ENCODE measurements at places on chromosomes 7 and 10.
A peak's percentile ranks its signal among the peaks of the same experiment; 100 is the strongest.

DNA sequence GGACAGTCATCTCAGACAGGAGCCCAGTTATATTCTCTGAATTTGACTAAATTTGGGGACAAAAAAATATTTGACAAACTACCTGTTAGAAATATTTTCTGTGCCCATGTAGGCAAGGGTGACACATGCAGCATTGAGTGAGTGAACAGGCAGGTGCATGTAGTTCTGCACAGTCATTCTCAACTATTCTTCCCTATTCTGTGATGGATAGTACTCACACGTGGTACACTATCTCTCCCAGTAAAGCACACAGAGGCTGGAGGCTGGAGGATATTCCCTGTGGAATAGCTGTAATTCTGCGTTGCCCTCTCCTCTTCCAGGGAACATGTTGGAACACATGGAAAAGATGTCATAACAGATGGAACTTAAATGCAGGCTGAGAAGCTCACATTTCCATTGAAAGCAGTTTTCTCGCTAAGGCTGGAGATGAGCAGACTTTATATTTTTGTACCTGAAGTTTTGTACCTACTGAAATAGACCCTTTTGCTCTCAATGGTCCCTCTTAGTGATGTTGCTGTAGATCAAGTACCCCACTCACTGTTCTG, 75.0 kb downstream of the GPR141 start:
- DNase-seq: no peak

DNA sequence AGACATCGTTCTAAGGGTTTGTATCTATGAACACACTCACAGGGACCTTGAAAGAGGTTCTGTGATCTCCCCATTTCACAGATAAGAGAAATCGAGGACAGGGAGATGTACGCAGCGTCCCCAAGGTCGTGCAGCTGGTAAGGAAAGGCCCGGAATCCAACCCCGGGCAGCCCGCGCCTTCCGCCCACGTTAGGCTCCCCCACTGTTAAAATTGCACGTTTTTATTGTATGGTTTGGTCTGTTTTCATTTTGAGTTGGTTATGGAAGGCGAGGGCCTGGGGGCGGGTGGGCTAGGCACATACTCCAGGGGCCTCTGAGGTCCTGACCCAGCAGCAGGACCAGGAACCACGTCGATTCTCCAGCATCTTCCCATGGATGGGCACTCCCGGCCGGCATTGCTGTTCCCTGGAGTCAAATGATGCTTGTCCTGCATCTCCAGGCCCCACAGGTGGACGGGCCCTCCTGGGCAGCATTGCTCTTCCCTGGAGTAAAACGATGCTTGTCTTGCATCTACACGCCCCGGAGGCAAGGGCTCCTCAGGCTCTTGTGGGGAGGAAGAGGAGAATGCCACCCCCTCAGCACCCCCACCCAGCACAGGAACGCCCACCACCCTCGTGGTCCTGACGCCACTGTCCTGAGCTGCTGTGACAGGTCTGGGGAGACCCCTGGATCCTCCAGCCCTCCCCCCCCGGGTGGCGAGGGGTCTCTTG, 65.9 kb downstream of the PDGFA start:
- DNase-seq: no peak

- peak; percentile 91 for DNase-seq
Measured at GRCh38 chr10:129863201-129863663, 100.8 kb downstream of the EBF3 start.

DNA sequence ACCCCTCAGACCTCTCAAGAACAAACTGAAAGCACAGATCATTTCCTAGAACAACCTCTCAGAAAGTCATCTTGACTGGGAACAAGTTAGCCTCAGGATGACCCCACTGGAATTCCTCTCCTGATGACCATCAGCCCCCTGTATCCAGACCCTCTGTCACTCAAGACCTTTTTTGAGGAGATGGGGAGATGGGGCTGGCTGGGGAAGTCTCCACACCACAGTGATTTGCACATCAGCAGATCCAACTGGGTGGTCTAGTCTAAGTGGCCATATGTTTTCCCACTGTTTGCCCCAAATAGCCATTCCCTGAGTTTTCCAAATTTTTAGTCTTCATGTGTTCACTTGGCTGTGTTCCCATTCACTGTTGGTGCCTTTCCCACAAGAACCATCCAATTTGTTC, 452.4 kb upstream of the NPVF start:
- no peak for DNase-seq

DNA sequence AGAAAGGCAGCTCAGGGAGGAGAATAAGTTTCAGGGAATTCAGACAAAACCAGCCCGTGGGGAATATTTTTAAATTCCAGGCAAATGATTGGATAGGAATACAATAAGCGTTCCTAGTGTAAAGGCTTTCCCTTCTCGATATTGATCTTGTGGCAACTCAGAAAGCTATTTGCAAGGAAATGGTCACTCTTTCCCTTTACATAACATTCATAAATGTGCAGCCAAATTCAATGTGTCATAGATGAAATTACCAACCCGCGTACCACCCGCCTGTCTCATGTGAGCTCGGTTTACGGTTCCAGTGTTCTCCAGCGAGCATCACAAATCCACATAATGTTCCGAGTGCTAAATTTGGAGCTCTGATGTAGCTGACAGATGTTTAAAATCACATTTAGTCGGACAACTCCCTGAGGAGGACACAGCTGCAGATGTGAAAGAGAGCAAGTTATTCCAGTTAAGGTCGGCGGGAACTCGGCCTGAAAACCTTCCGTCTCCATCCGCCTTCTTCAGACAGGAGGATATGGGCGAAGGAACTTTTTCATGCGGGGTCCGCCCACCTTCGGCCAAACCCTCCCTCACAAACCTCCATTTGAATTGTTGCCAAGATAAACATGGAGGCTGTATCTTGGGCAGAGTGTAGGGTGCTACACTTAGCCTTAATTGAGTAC, 327.0 kb downstream of the RNLS start:
- DNase-seq: no peak

- DNase-seq: no peak
Measured at GRCh38 chr10:119483839-119484238, 58.7 kb downstream of the RGS10 start.

GRCh38 chr7:31466036-31466435, 47.9 kb upstream of the ITPRID1 start:
- no peak for DNase-seq

DNA sequence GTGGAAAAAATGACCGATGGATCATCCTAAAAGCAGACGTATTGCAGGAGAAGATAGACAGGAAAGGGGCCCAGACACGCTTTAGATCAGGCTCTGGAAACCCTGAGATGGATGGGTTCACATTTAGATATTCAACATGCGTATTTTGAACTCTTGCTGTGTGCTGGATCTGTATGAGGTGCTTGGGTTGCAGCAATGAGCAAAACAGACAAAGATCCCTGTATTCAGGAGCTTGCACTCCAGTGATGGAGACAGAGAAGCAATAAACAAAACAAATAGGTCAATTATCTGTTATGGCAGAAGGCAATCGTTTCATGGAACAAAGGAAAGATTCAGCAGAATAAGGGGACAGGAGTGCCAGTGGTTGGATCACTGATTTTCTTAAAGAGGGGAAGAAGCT, 201.9 kb upstream of the AGK start:
- no peak for DNase-seq

GRCh38 chr10:29540016-29540415, 94.8 kb downstream of the SVIL start:
- no peak for DNase-seq

GRCh38 chr7:45036317-45036716, 36.3 kb downstream of the CCM2 start:
- no peak for DNase-seq

- DNase-seq: no peak
Measured at GRCh38 chr10:92047215-92047614, 123.6 kb downstream of the BTAF1 start.

DNA sequence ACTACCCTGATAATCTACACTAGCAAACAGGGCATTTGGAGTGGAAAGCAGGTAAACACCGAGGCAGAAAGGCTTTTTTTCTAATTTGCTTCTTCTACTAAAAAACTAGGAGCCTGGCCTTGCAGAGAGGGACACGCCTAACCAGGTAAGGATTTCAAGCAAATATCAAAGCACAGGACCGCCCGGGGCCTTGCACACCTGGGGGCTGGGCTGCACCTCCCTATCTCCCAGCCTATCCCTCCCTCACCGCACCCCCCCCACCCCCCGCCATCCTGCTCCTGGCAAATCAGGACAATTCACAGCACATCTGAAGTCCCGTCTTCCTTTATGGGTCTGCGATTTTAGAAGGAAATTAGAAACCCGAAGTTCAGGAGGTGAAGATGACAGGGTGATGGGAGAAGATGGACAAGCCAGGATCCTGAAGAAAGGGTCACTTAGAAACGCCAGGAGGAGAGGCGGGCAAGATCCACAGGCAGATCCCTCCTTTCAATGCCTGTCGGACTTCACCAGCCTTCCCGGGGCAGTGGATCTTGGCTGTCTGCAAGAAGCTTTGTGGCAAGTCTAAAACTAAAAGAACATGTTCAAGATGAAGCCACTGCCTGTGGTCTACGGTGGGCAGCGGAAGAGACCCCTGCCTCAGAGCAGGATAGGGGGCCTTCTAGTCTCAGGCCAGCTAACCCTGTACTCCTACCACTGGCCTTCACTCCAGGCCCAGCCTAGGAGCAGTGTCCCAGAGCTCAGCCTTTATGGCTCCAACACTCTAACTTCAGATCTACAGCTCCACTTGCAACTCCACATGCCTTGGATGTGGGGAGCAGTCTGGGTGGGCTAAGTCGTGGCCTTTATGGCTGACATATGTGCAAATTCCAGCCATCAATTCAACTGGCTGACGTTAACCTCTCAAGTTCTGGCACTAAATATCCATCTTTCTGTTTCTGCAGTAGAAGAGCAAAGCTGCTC, 43.9 kb downstream of the TNS3 start:
- no peak for DNase-seq
